ENCODE measurements at places on chromosomes 1 and 21.

- no peak for DNase-seq
These were observed 10.9 kb downstream of the TCEANC2 start for GRCh38 chr1:54064299-54064698.

GRCh38 chr1:180181996-180182642, 27.4 kb downstream of the QSOX1 start:
- no peak for DNase-seq

- DNase-seq = no peak
These were observed 26.7 kb downstream of the ATG4C start for GRCh38 chr1:62810420-62811274.

GRCh38 chr1:51086496-51087271, 15.3 kb upstream of the C1orf185 start:
- DNase-seq = no peak

GRCh38 chr21:18630446-18630845, 226.9 kb upstream of the TMPRSS15 start:
- no peak for DNase-seq

DNA sequence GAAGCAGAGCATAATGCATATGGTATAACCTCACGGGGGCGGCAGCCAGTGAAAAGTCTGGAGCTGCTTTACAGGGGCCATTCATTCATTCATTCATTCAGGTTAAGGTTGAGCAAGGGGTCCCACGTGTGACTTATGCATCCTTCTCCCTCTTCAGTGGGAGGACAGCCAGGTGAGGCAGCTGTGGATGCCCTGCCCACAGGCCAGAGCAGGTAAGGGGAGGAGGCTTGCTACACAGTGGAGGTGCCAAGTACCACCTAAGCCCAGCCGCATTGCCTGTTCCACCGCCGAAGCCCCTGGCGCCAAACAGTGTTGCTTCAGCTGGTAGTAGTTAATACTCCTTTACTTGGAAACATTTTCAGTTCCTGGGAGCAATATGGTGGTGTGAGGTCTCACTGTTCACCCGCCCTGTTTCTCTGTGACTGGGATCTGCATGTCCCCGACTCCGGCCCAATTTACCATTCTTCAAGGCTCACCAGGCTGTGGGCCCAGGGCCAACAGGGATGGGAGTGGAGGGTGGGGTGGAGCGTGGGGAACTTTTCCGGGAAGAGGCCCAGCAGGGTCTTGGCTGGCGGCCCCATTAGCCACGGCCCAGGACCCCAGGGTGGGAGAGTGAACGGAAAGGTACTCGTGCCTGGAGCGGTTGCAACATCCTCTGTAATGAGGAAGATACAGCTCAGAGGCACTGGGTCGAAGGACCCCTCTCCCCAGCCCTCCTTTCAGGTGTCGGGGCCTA, 722 bp upstream of the PODN start:
- no peak for DNase-seq

GRCh38 chr1:187153047-187153446, 324.3 kb downstream of the PLA2G4A start:
- DNase-seq = no peak

DNA sequence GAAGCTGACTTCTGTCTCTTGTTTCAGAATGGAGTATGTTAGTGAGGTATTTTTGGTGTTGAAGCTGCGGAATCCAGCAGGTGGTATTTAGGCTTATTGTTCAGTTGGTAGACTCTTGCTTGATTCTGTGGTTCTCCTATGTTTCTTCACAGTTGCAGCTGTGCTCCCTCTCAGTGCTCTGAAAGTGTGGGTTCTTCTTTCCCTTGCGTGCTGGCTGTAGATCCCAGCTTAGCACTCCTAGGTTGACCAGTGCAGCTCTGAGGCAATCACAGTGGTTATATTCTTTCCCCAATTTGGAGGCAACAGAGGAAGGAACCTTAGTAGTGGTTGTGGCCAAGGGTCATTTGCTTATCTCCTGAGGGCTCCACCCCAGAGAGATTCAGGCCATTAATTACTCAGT, 269.2 kb upstream of the NRIP1 start:
- DNase-seq = no peak

DNA sequence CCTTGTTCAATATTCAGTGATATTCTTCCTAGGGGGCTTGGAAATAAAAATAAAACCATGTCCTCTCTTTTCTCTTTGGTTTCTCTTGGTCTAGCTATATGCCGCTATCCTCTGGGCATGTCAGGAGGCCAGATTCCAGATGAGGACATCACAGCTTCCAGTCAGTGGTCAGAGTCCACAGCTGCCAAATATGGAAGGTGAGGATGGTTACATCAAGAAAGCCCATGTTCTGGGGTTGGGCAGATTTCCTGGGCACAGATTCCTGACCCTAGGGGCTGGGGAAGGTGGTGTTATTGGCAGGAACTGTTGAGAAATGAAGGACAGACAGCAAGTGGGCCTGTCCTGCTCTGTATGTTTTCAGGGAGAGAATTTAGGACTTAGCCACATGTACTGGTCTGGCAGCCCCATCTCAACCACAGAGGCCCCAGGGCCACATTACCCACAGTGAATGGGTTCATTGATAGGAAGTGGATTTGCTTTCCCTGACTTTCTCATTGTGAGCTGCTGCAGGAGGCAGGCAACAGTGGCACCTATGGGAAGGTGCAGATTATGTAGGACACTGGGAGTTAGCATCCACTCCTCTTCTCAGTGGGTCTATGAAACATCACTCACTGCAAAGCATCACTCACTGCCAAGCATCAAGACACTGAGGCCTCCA, 37.4 kb upstream of the HSD17B7 start:
- no peak for DNase-seq

DNA sequence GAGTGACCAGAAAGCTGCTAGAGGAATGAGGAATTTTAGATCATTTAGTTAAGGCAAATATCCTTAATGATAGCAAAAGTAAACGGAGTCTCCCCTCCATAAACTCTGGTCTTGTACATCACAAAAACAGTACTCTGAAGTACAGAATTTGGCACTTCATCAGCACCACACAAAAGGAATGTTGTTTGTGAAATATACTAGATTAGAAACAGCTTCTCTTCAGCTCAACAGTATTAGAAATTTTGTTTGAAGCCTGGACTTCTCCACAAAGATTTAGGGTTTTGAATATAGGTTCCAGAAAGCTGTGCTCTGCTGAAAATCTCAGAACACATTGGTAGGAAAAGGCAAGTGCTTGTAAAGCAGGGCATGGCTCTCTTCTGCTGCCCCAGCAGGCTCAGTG, 135.1 kb upstream of the PTGFR start:
- no peak for DNase-seq

DNA sequence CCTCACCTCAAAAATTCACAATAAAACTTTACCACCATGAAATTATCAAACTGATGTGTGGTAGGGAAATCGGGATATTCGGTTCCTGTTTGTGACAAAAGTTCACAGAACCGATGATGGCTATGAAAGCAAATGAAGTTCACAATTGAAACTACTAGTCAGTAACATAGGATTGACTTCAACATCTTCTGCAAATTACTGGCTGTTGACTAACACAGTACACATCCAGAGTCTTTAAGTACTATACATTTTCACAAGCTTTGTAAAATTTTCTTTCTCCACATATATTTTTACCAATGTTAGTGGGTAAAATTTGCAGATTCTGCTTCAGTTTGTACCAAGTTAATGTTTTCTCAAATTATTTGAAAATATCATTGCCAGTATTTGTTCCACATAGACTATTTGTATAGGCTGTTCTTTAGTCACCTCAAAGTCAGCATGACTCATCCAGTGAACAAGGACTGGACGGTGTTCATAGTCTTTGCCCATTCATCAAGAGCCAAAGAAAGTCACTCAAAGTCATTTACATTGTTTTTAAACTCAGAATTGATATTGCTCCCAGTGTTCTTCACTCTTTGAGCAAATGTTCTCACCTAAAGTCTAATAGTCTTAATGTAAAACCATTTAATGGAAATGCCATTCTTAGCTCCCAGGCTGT, 213.4 kb downstream of the USP25 start:
- DNase-seq = no peak

GRCh38 chr1:168788258-168788657, 59.3 kb upstream of the DPT start:
- DNase-seq = no peak

Data from CD4-positive, CD25-positive, alpha-beta regulatory T cell (primary cell).